ENCODE measurements at places on chromosomes 16 and 17.
A peak's percentile ranks its signal among the peaks of the same experiment; 100 is the strongest.

GRCh38 chr16:1903220-1903574 lies 15.0 kb downstream of the HS3ST6 start:
- no peak for DNase-seq

DNA sequence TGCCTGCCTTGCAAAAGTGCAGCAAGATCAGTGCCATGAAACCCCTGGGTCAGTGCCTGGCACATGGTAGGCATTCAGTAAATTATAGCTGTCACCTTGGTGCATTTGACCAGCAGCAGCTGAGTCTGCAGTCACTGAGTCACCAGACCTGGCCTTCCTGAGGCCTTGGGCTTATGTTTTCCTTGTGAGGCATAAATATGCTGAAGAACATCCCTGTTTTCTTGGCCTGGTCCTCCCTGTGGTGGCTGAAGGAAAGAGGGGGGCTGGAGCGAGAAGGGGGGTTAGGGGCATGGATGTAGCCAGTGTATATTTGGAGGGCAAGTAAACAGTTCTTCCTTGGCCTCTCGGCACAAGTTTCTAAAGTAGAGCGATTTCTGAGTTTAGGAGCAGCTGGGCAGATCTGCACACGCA lies 26.5 kb downstream of the EPN2 start:
- no peak for DNase-seq

DNA sequence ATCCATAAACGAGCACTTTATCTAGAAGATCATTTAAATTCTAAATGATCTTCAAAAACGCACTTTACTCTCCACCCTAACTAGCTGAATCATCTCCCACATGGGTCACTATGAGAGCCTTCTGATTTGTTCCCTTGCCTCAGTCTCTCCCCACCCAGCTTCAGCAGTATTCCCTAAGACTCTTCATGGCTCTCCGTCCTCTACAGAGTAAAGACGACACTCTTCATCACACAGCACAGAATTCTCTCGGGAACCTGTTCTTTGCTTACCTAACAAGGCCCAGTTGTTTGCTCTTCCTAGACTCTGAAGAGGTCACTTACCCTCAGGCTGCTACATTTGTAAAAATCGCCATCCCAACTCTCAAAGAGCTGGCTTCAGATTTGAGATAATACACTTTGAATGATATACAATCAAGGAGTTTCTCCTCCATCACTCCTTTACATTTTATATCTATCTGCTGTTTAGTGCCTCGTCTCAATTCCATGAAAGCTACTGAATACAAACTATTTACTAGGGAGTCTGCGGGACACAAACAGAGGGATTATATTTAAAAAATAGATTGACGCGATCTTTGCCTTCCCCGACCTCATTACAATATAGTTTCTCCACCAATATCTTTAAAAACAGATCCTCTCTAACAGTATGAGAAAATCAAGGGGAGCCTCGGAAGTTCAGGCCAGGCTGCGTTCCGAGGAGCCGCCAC lies 511 bp upstream of the LIG3 start:
- DNase-seq: no peak

- DNase-seq: peak; percentile 8
Measured at GRCh38 chr17:18261146-18261515, 669 bp downstream of the MIEF2 start.

- no peak for DNase-seq
Measured at GRCh38 chr16:47033176-47033575, 59.7 kb upstream of the DNAJA2 start.

DNA sequence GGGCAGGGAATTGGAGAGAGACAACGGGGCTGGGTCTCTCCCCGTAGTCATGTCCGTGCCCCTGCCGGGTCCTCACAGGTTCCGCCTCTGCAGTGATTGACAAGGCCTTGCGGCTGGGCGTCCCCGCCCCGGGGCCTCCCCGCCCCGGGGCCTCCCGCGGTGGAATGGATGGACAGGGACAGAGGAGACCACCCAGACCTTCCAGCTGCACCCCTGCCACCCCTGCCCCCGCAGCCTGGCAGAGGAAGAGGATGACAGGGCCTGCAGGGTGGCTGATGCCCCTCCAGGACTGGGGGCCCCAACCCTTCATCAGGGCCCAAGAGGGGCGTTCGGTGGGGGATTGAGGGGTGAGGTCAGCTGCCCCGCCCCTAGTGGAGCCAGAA lies 216.4 kb upstream of the CIBAR2 start:
- DNase-seq: no peak

DNA sequence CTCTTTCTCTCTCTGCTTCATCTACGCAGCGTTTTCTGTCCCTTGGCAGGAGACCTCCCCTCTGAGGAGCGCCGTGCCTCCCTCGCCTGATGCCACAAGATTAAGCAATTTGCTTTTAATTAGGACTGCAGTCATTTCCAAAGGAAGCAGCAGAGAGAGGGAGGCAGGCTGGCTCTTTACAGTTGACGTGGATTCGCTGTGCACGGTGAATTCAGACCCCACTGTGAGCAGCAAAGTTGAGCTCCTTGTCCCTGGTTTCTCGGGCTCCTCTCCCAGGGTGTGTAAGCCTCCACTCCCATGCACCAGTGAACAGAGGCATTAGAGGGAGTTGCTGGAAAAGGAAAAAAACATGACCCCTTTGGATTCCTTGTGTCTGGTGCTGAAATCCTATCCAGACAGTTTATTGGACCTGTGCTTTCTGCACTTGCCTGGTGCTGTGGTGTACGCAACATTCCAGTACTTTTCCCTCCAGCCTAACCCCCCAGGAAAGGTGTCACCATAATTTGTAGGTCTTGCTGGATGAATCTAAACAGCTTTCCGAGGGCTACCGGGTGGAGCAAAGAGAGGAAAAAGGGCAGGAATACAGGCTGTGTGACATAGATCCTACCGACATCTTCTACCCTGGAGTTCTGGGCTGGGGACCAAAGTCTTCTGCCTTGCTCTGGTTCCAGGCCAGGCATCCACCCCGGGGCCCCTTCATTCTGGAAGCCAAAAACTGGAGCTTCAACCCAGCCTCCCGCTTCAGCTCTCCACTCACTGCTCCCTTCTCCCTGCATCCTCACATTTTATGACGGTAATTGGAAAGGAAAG lies 171.0 kb downstream of the MAF start:
- no peak for DNase-seq

DNA sequence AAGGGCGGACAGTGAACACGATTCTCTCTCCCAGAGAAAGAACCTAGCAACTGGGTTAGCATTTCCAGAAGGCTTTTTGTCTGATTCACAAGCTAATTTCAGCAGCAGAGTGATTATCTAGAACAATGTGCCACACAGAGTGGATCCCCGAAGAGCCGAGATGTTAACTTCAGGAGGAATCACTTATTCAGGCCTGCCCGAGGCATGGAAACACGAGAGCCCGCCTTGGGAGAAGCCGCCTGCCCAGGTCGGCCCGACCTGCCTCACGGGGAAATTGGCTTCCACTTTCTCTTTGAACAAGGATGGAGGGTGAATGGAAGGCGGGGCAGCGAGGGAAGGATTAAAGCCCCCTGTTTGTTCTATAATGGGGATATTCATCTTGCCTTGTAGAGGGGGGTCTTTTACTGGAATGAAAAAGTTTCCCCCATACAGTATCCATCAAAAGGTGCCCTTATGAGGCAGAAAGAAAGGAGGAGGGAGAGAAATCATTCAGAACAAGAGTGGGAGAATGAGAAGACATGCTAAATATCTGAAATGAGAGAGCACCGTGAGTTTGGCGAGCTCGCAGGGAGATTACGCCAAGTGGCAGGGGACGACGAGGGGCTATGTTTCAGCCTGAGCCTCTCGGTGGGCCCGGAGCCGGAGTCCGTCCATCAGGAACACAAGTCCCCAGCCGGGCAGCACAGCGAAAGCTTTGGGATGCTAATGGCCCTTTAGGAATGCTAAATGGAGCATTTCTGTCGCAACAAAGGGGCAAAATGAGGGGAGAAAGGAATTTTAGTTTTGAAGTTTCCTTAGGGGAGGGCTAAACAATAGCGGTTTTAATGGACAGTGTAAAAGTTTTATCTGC lies 33.0 kb downstream of the NTN1 start:
- no peak for DNase-seq

DNA sequence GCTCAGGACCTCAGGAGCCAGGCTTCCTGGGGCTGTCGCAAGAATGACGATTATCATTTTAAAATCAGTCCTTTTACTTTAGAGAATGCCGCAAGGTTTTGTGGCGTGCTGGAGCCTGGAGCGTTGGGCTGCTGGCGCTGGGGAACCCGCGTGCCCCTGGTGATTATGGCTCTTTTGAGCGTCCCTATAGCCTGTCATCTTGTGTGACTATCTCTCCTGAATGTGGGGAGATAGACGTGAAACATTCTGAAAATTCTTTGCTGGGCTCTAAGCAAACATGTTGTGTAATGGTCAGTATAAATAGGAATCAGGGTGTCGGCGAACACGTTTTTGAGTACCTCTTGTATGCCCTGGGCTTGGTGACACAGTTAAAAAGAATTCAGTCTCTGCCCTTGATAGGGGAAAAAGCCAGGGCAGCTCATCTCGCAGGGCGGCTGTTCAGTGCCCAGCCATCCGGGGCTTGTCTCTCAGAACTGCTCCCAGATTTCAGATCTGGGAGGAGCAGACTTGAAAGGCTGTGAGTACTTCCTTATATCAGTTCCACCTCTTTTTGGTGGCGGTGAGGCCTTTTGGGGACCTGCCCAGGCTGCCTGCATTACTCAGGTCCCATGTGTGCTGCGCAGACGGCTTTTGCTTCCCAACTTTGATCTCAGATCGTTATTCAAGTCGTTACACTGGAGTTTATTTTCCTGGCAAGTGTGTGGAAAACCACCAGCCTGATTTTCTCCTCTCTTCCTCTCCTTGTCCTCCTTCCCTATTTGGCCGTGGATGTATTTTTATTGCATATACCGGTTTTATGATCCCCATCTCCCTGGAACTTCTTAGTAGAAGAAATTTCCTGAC lies 973 bp downstream of the SLC7A6 start:
- no peak for DNase-seq

- no peak for DNase-seq
Measured at GRCh38 chr16:19223235-19224170, 55.5 kb downstream of the SYT17 start.

All from activated CD8-positive, alpha-beta memory T cell treated with anti-CD3 and anti-CD28 coated beads for 4 hours (primary cell).